ENCODE measurements at places on chromosomes 3 and 15.

DNA sequence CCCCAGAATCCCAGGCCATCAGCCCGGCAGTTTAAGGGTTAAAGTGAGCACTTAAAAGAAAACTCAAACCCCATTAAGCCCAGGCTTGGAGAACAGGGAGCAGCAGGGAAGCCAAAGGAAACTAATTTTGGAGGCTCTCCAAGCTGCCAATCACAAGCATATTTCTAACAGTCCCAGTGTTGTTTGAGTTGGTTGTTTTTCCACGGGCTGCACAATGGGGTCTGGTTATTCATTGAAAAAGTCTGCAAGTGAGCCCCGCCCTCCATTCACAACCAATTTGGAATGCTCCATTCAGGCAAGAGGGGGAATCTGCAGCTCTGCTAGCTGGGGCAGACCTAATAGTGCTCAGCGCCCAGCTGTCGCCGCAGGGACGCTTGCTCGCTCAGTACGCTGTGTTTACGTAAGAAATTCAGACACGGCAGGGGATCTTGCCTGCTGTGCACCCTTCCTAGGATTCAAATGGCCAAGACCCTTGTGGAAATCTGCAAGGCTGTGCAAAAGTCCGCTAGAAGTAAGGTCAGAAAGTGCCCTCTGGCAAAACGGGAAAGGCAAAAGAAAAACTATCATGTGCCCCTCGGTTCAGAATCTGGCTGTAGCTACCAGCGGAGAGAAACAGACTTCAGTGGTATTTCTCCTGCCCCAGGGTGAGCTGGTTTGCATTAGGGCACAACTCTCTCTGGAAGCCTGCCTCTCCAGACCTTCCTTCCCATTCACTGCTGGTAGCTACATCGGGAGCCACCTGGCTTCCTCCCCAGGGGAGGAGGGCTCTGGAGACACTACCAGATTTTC lies 11.0 kb downstream of the ETV5 start:
- DNase-seq: peak; percentile 74

DNA sequence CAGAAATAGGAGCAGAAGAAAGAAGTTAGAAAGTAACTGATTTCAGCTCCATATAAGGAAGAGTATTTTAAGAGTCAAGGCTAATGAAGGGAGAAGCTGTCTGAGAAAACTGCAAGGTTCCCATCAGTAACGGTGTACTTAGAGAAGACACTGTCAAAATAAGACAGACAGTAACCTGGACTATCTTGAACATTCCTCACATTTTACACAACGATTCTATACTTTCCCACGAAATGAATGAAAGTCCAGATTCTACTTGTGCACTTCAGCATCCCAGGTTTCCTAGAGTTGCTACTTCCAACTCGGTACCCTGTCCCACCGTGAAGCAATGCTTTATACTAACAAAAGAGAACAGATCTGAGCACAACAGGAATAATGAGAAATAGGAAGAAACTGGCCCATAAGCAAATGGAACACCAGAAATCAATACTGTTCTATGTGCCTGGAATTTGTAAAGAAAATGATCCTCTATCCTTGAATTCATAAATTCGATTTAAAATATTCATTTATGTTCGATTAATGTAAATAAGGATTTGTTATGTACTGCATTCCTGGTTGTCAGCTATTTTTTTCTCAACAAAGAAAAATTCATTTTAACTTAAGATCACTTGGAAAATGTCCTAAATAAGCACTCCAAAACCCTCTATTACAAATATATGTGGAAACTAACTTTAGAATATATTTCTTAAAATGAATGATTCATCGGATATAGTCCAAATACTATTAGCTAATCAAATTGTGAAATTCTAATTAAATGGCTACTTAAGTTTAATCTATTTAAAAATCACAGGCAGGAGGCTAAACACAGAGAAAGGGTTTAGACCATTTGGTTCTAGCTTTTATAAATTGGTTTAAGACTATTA lies 1.5 kb downstream of the C3orf70 start:
- DNase-seq: no peak

DNA sequence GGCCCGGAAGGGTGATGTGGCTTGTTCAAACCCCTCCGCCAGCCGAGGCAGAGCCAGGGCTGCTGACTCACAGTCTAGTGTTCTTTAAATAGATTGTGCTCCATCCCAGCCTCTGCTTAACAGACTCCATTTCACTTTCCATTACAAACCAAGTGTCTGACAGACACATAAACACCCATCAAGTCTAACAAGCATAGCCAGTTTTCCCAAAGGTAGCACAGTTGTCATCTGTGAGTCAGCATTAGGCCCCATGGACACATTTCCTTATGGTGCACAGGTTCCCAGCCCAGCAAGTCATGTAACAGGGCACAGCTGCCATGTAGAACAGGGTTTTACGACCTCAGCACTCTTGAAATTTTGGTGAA lies 109.9 kb upstream of the RAP2B start:
- DNase-seq: peak; percentile 82

DNA sequence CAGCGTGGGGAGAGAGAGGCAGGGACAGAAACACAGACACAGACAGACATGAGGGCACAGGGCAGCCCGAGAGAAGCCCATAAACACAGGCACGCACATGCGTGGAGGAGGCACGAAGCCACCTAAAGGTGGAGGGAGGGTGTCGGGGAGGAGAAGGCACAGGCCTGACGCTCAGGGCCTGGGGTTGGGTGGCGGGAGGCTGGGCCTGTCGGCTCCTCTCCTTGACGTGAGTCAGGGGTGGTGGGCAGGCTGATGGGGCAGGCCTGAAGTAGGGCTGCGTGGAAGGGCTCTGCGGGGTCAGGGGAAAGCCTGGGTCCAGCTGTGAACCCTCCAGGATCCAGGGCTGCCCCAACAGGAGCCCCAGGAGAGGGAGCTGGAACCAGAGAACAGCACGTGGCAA lies 74.2 kb downstream of the EPHB3 start:
- no peak for DNase-seq

DNA sequence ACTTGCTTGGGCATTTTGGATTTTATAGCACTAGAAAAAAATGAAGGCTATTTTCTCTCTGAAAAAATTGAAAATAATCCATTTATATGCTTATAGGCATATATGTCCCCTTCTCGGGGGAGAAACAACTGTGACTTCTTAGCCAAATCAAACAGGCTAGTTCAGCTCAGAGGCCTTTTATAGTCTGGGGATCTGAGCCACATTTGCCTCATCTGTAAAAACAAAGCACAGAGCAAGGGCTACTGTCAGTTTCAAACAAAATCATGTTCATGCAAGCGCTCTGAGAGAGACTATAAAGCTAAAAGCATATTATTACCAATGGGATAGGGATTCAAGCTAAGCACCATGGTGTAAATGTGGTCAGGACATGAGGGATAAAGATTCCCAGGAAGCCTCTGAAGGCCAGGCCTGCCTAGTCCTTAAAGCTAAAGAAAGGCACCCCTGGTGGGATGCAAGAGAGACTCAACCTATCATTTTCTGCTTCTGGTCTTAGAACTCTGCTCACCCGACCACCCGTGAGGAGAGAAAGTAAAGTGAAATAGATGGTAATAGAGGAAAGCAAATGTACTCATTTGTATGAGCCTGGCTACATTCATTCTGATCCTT lies 51.0 kb upstream of the IL12A start:
- no peak for DNase-seq

DNA sequence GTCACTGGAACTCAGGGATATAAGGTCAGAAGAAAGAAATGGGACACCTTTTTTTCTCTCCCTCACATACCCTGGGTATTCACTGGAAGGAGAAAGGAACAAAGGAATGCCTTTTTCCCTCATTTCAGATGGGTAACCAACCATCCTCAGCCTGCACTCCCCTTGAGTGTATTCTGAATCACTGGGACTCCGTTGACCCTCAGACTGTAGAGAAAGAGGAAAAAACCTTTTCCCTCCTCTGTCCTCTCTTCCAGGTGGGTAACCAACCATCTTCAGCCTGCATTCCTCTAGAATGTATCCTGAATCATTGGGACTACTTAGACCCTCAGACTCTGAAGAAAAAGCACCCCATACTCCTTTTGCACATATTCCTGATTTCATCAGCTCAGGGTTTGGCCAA lies 11.4 kb downstream of the PRR20G start:
- DNase-seq: no peak
